Activated CD4-positive, alpha-beta T cell treated with anti-CD3 and anti-CD28 coated beads, Interleukin-2, amount 10 ng/mL, durations not matched to agents 24 days and 14 days (primary cell): ENCODE measurements at places on chromosomes 11 and 22. TPM values are rescaled to one million over a fixed set of nuclear protein-coding genes. Genes with fewer than 3 reads are reported as not detected.

MPZL3 gene
- 64.6 and 65.4 TPM in 2 replicates for total RNA-seq

MOGAT2 gene
- not detected in 2 replicates for total RNA-seq

ARHGAP8 gene
- 0.12 and 0.36 TPM in 2 replicates for total RNA-seq

NRXN2 gene
- 0.61 TPM in 1 of 2 replicates, not detected in the other for total RNA-seq

DBX1 gene
- total RNA-seq = not detected in 2 replicates

MAJIN gene
- total RNA-seq = 0.71 TPM in 1 of 2 replicates, not detected in the other

PVALB gene
- total RNA-seq = not detected in 2 replicates

OTOG gene
- not detected in 2 replicates for total RNA-seq

C11orf16 gene
- not detected in 2 replicates for total RNA-seq

TEX54 gene
- total RNA-seq = 0.79 and 2.0 TPM in 2 replicates

DNA sequence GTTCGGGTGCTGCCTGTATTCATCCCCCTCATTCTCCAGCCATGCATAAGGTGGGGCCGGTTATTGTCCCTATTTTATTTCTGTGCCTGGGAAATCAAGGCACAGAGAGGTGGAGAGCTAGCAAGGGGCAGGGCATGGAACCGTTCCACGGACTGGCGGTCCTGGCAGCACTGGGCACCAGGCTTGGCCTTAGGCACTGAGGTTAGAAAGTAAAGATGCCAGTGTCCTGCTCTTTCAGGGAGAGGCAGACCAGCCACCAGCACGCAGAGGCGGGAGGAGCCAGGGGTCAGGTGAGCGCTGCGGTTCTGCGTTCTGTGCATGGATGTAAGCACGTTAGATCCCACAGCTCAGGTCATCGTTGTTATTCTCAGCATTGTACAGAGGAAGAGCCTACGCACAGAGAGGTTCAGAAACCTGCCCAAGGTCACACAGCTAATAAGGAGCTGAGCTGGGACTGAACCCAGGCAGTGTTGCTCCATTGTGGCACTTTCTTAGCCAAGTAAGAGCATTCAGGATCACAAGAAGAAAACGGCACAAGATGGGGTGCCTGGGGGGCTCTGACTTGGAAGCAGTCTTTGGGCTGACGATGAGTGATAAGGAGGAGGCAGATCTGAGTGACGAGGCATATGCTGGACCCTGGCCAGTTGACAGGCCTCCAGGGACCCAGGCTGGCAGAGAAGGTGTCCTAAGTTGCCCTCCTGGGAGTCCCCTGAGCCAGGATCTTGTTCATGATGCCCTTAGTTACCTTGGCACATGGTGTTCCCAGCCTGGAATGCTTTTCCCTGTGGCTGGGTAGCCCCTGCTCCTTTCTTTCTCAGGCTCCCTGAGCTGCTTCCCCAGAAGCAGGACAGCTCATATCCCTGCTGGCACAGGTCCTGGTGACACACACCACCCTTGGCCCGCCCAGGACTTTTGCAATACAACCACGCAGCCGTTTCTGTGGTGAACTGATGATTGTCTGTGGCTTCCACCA lies 41.1 kb downstream of the OSBPL5 start:
- no peak overlapping the region for H3K4me3 ChIP-seq
- H3K27ac ChIP-seq = no peak overlapping the region
- no peaks in the 10 kb centered on the region for H3K27me3 ChIP-seq

- H3K27ac ChIP-seq = no peak overlapping the region
- no peak overlapping the region for H3K4me3 ChIP-seq
- H3K4me1 ChIP-seq = no peaks in the 10 kb centered on the region
- no peak for DNase-seq
- no peaks in the 10 kb centered on the region for H3K36me3 ChIP-seq
These were observed 535.8 kb downstream of the TBC1D22A start for GRCh38 chr22:47298017-47298785.

DNA sequence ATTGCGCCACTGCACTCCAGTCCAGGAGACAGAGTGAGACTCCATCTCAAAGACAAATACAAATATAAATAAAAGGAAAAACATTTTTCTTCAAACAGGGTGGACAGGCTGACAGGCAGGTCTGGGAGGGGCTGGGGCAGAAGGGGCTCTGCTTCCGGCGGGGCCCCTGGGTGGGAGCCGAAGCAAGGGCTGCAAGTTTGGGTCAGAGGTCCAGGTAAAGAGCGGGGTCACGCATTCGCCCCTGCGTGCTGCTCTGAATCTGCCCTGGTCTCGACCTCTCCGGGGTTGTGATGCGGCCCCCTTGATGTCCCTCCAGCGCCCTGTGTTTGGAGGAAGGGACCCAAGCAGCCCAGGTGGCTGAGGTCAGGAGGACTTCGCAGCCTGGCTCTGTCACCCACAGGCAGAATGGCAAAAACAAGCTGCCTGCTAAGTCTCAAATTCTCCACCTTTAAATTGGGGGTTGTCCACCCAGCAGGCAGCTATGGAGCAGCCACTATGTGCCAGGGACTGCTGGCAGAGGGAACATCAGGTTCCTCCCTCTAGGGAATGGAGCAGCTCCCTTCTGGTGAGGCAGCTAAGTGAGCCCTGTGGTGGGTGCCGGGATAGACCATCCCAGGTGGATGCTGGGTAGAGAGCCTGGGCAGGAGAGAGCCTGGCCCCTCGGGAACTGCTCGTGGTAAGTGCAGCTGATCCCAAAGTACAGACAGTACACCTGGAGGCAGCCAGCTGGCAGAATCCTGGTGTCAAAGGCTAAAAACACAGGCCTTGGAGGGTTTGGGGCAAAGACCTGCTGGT lies 10.3 kb upstream of the PHF21B start:
- no peak overlapping the region for H3K4me3 ChIP-seq
- no peaks in the 10 kb centered on the region for H3K36me3 ChIP-seq
- no peak overlapping the region for H3K27ac ChIP-seq
- no peaks in the 10 kb centered on the region for H3K4me1 ChIP-seq

DNA sequence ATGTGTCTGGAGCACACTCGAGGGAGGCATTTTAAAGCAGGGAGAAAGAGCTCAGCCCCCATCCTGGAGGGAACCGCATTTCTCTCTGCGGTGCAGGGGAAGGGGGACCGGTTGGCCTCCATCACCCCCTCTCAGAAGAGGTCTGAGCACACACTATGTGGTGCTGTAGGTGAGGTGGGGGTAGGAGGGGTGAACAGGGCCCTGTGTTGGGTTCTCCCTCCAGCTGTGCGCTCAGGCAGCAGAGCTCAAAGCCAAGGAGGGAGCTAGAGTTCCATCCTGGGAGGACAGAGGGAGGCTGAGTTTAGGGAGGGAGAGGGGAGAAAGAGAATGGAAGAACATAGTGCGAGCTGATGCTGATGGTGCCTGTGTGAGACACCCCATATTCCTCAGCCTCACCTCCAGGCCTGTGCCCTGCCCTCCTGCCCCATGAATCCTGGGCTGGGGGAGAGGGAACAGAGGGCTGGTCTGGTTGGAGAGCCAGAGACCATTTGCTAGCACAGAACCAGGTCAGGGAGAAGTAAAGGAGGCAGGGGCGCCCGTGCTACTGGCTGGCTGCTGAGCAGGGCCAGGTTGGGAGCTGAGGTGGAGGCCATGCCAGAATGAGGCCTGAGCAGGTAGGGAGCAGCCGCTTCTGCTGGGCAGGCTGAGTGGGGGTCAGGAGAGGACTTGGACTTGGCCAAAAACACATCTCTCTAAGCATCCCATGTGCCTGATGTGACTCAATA lies 43.7 kb downstream of the ALX4 start:
- H3K27me3 ChIP-seq = no peaks in the 10 kb centered on the region
- H3K27ac ChIP-seq = no peak overlapping the region
- no peaks in the 10 kb centered on the region for H3K36me3 ChIP-seq
- DNase-seq = no peak
- H3K4me1 ChIP-seq = peaks cover 3% of the 10 kb centered on the region
- H3K4me3 ChIP-seq = no peak overlapping the region

GRCh38 chr11:2548596-2548995 lies 103.8 kb downstream of the KCNQ1 start:
- H3K36me3 ChIP-seq = no peaks in the 10 kb centered on the region
- H3K4me1 ChIP-seq = peaks cover 2% of the 10 kb centered on the region
- H3K4me3 ChIP-seq = no peak overlapping the region
- H3K27ac ChIP-seq = no peak overlapping the region
- no peak for DNase-seq
- H3K27me3 ChIP-seq = peaks cover 4% of the 10 kb centered on the region

- H3K4me3 ChIP-seq = no peak overlapping the region
- H3K36me3 ChIP-seq = peaks cover 38% of the 10 kb centered on the region
- no peaks in the 10 kb centered on the region for H3K27me3 ChIP-seq
- H3K27ac ChIP-seq = no peak overlapping the region
These were observed 67.9 kb downstream of the DKK3 start for GRCh38 chr11:11940551-11940950.

DNA sequence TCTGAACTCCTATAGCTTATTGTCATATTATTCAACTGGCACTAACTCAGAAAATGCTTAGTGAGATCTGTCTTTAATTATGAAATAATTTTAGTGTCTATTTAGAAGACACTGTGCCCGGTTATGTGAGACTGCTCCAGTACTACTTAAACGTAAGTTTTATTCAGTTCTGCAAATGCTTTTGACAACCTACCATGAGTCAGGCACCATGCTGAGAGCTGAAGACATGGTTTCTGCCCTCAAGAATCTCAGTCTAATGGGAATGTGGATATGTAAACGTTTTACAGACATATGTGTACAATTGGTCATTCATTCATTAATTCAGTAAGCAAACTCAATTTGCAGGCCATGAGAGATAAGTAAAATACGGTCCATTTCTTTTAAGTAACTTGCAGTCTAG lies 40.0 kb downstream of the DCUN1D5 start:
- H3K36me3 ChIP-seq = peaks cover 5% of the 10 kb centered on the region
- no peak overlapping the region for H3K4me3 ChIP-seq

DNA sequence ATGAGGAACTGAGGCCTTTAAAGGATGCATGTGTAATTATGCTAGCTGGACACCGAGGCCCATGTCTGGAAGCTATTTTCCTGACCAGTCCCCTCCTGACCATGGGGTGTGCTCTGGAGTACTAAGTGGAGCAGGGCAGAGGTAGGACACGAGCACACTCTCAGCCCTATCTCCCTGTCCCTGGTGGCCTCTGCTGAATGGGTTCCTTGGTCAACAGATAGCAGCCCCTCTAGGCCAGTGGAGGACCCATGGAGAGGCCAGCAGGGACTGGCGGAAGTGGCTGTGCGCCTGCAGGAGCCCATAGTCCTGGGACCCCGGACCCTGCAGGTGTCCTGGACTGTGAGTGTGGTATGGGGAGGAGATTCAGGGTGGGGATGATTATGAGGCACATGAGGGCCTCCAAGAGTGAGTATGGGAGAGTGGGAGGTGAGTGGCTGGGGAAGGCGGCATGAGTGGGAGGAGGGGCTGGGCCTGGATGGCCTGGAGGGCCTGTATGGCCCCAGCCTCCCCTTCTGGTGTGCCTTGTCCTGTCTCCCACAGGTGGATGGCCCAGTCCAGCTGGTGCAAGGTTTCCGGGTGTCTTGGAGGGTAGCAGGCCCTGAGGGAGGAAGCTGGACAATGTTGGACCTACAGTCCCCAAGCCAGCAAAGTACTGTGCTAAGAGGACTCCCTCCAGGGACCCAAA lies 9.5 kb downstream of the ROBO3 start:
- no peak for DNase-seq
- no peak overlapping the region for H3K27ac ChIP-seq
- peaks cover 11% of the 10 kb centered on the region for H3K4me1 ChIP-seq
- peak overlapping the region; percentile 44 for H3K4me3 ChIP-seq
- H3K36me3 ChIP-seq = no peaks in the 10 kb centered on the region

DNA sequence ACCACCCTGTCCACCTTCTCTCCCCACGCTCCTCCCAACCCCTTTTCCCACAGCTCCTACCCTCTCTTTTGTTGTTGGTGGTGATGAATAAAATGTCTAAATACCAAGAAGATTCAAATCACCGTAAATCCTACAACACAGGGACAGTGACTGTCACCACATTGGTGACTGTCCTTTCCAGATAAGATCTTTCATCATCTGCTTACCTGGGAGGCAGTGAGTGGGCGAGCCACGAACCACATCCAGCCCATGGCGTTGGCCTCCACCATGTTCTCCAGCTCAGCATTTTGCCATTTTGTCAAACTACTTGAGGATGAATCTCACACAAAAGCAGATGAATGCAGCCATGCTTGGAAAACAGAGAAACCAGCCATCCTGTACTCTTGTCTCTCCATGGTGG lies 6.7 kb upstream of the CYTH4 start:
- H3K4me1 ChIP-seq = peaks cover 51% of the 10 kb centered on the region
- peak; percentile 85 for DNase-seq
- H3K36me3 ChIP-seq = peaks cover 2% of the 10 kb centered on the region
- H3K27ac ChIP-seq = peak overlapping the region; percentile 68

GRCh38 chr11:85109141-85109540 lies 518.0 kb downstream of the DLG2 start:
- no peaks in the 10 kb centered on the region for H3K36me3 ChIP-seq
- H3K27ac ChIP-seq = no peak overlapping the region
- H3K4me3 ChIP-seq = no peak overlapping the region
- no peaks in the 10 kb centered on the region for H3K27me3 ChIP-seq
- H3K4me1 ChIP-seq = peaks cover 3% of the 10 kb centered on the region
- DNase-seq = no peak

GRCh38 chr11:88178191-88178590 lies 2.9 kb upstream of the RAB38 start:
- no peak overlapping the region for H3K4me3 ChIP-seq
- no peak for DNase-seq
- H3K27me3 ChIP-seq = peaks cover 11% of the 10 kb centered on the region
- H3K36me3 ChIP-seq = no peaks in the 10 kb centered on the region

DNA sequence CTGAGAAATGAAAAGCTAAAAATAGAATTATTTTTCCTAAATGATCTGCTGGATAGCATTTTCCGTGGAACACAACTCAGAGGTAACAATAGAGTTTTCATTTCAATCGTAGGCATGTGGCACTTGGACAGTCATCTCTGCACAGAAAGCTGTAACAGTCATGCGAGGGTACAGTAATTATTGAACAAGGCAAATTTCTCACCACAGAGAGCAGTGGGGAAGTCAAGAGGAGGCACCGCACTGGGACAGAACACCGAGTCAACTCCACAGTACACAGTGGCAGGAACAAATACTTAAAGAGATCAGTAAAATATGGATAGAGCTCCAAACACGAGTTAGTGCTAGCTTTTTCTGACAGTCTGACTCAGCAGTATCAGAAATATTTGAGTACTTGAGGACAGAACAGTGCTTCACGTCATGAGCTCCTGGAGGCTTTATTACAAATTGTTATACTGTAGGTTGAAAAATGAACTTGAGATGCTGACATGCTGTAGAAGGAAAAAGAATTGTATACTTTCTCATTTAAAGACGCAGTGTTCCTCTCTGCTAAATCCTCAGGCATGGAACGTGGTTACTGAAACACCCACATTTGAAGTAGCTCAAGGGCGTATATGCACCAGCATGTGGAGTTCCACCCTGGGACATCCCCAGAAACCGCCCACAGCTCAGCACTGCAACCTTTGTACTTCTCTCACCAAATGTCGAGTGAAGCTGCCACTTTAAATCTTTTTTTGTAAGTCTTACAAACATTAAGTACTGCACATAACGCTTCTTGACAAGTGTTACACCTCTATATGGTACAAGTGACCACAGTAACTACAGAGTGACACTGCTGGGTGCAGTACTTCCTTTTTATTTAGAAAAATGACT lies 27.4 kb upstream of the YPEL1 start:
- H3K4me1 ChIP-seq = peaks cover 65% of the 10 kb centered on the region
- H3K27me3 ChIP-seq = no peaks in the 10 kb centered on the region
- H3K36me3 ChIP-seq = peaks cover 71% of the 10 kb centered on the region

DNA sequence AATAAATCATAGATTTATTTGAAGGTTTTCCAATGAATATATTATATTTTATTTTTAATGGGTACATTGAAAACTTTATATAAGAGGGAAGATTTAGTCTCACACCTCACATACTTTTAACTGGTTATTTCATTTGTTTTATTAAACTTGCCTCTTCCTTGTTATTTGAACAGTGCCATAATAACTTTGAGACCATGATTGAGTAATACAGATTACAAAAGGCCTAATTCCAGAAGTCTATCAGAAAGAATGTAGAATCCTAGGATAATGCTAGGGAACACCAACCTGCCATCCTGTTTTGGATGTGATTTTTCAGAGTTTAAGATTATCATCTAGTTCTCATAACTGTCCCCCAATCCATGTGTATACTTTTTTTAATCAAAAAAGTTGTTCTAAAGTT lies 102.7 kb upstream of the BIRC3 start:
- no peak overlapping the region for H3K27ac ChIP-seq
- no peak overlapping the region for H3K4me3 ChIP-seq
- no peaks in the 10 kb centered on the region for H3K4me1 ChIP-seq
- H3K27me3 ChIP-seq = peaks cover 11% of the 10 kb centered on the region
